ENCODE measurements at places on chromosomes 7 and 10.
A peak's percentile ranks its signal among the peaks of the same experiment; 100 is the strongest.

GRCh38 chr7:95684505-95684904 is 87.8 kb upstream of the DYNC1I1 start:
- DNase-seq, result no peak

GRCh38 chr10:112821663-112822062 is 128.4 kb upstream of the TCF7L2 start:
- no peak for DNase-seq

GRCh38 chr7:71746006-71746405 is 614.1 kb downstream of the GALNT17 start:
- DNase-seq, result no peak

GRCh38 chr10:110765513-110766319 is 106.0 kb upstream of the PDCD4 start:
- peak; percentile 49 for DNase-seq

GRCh38 chr10:93704451-93704850 is 2.1 kb upstream of the FRA10AC1 start:
- DNase-seq, result no peak

GRCh38 chr10:118585234-118585633 is 10.2 kb downstream of the PRLHR start:
- DNase-seq, result no peak

GRCh38 chr10:133445268-133445732 is 8.4 kb upstream of the SCART1 start:
- no peak for DNase-seq

- no peak for DNase-seq
Measured at GRCh38 chr7:118250860-118251494, 26.5 kb downstream of the ANKRD7 start.

GRCh38 chr7:142637240-142637639 is 112.0 kb upstream of the PRSS1 start:
- DNase-seq, result no peak

DNA sequence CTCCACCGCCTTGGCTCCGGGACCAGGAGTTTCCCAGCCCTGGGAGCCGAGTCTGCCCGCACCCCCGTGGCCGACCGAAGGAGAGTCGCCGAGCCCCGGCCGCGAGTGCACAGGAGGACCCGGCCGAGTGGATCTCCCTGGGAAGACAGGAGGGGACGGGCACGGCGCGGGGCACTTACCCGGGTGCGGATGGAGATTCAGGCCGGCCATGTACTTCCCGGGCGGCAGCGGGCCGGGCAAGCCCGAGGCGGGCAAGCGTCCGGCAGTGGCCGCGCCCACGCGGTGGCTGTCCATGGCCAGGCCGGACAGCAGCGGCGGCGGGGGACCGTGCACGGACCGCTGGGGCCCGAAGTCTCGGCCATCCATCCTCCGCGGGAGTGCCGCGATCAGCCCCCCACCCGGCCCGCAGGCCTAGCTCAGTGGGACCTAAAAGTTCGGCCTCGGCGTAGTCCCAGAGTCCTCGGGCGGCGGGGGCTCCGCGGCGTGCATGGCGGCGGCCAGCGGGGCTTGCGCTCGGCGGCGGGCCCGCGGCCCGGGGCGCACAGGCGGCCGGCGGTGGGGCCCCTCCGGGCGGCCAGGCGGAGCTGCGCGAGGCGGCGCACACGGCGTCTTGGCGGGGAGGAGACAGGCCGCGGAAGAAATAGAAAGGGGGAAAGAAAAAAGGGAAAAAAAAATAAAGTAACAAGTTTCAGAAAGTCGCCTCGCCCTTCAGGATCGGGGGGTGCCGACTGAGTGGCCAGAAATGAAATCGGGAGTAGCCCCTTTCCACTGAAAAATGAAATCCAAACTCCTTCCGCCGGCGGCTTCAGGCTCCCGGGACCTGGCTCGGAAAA is 2.5 kb downstream of the TNRC18 start:
- peak; percentile 69 for DNase-seq

DNA sequence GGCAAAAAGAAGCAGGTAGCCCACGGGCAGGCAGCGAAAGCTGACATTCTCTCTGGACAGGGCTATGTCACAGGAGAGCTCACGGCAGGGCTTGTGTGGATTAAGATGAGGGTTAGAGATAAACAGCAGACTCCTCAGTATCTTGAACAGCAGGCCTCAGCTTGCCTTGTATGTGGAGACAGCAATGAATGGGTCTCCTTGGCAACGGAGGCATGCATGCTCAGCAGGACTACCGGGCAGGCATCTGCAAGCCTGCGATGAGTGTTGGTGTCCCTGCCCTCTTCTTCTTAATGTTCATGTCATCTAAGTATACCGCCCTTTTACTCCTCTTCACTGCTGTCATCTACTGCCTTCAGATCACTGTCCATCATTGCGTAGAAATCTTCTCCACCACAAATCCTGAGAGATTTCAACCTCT is 81.9 kb upstream of the C1GALT1 start:
- DNase-seq, result no peak

DNA sequence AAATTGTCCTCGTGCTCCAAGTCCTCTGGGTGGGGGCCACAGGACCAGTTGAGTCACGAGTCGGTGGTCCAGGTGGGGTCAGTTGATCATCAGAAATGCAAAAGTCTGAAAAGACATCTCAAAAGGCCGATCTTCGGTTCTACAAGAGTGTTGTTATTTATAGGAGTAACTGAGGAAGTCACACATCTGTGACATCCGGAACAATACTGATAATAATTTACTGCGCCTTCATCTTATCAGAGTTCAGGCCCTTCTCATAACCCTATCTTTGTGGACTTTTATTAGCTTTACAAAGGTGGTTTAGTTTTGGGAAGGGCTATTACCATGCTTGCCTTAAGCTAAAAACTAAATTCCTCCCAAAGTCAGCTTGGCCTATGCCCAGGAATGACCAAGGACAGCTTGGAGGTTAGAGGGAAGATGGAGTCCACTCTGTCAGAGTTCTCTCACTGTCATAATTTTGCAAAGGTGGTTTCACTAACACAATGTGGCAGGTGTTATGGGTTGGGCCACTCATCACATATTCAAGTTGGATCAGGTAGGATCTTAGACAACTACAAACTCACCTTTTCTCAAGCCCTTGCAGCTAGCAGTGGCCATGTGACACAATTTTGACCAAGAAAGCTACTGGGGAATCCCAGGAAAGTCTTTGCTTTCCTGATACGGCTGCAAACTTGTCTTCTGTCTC is 54.7 kb upstream of the CHST3 start:
- DNase-seq, result no peak

DNA sequence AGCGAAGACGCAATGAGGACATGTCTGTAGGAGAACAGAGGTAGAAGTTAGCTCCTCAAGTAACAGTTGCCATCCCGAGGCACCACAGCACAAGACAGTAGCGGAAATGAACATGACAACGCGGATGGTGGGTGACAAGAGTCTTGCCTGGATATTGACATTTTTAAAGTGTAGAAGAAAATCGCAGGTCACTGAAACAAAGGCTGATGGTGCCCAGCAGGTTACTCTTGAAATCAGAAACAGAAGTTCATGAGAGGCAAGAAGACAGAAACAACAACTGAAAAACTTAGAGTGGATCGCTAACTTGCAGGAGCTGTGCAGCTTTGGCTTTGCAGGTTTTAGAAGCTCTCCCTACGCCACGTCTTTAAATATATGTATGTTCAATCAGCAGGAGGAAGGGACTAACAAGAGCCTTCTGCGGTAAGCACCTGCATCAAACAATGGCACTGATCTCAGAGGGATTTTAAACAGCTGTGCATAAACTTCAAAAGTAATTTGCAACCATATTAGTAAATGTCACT is 1.8 kb downstream of the PRKCQ start:
- no peak for DNase-seq

GRCh38 chr10:116126954-116127695 is 145.9 kb downstream of the GFRA1 start:
- no peak for DNase-seq

DNA sequence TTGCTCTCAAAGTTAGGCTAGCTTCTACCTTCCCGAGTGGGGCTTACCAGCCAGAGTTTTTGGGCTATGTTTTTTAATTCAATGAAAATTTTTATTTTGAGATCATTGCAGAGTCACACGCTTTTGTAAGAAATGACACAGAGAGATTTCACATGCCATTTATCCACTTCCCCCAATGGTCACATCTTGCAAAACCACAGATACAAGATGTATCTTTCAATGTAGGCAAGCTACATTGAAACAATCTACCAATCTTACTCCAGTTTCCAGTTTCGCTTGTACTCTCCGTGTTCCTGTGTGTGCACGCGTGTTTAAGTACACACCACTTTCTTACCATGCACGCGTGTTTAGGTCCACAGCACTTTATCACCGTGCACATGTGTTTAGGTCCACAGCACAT is 89.4 kb upstream of the LEP start:
- DNase-seq, result no peak

GRCh38 chr7:31307972-31308371 is 32.6 kb downstream of the NEUROD6 start:
- no peak for DNase-seq

GRCh38 chr7:107579885-107580715 is at the start of gene BCAP29:
Gene BCAP29, plus strand, starts transcription at chr7:107580246. Its CDS starts 527 bp downstream, at chr7:107580773.
- DNase-seq, result peak; percentile 90

DNA sequence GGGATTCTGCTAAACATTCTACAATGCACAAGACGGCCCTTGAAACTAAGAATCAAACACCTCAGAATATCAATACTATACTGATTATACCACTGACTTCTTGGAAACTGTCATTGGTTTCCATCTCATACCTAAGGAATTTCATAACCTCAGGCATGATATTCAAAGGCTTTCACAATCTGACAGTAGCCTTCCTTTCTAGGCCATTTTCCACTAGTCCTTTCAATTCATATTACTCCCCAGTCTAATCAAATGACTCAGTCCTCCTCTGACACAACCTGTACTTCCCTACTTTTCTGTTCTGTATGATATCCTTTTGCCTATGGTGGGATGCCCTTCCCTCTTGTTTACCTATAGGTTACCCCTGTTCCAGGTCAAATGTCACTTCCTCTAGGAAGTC is 48.3 kb downstream of the CSTF2T start:
- no peak for DNase-seq

GRCh38 chr10:84084342-84084741 is 55.0 kb upstream of the GHITM start:
- no peak for DNase-seq

- DNase-seq, result no peak
Measured at GRCh38 chr7:124088590-124088989, 55.7 kb upstream of the TMEM229A start.

- DNase-seq, result no peak
Measured at GRCh38 chr7:47720141-47720906, 138.4 kb upstream of the TNS3 start.

GRCh38 chr10:7206412-7207100 is 204.3 kb downstream of the SFMBT2 start:
- peak; percentile 70 for DNase-seq

GRCh38 chr7:55527307-55527706 is 45.0 kb downstream of the VOPP1 start:
- no peak for DNase-seq

DNA sequence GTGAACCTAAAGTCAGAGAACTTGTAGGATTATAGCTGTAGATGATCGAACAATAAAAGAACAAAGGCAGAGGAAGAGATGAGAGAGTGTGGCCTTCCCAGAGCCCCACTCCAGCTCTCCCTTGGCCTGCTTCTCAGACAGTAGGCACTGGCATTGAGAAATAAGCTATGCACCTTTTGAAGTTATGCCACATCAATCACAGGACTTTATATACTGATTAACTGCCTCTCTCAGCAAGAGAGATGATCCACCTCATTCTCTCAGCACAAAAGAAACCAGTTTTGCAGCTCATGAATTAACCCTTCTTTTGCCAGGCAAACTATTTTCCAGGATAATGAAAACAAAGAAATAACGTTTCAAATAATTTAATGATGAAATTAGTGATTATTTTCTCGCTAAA is 22.0 kb upstream of the CTTNBP2 start:
- DNase-seq, result no peak

DNA sequence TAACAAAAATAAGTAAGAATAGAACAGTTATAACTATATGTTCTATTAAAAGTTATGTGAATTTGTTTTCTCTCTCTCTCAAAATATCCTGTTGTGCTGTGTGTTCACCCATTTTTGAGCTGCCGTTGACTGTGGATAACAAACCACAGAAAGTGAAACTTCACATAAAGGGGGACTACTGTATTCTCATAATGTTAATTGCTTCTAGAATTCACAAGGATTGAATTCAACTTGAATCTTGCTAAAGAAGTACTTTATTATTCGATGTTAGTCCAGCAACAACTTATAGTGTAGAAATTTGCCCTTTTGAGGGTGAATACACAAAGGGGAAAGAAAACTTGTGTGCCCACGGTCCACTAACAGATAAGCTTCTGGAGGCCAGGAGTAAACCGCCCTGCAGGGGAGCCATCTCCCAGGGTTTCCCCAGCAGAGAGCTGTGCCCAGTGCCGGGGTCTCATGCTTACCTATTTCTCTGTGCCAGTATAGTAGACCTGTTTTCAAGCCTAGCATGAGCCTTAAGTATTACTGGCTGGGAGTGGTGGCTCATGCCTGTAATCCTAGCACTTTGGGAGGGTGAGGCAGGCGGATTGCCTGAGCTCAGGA is 87.1 kb downstream of the KAT6B start:
- no peak for DNase-seq

GRCh38 chr7:51014811-51015210 is 232.1 kb upstream of the GRB10 start:
- DNase-seq, result no peak

DNA sequence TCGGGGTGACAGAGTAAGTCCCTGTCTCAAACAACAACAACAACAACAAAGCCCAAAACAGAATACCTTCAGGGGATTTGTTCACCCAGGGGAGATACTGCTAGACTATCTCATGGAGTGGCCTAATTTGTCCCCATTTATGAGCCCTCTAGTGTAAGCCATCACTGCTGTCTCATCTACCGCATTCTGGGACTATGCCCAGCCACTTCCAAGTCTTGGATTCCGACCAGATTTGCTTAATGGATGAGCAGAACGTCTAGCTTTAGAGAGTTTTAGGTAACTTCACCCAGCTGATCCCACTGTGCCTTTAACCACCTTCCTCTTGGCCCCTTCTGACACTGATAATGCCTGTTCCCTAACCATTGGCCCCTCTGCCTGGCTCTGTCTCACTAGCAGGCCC is 47.1 kb downstream of the PAPSS2 start:
- no peak for DNase-seq

- DNase-seq, result no peak
Measured at GRCh38 chr7:79329464-79329863, 124.0 kb downstream of the MAGI2 start.

GRCh38 chr10:130550952-130551674 is 414.9 kb downstream of the GLRX3 start:
- DNase-seq, result no peak

GRCh38 chr10:66929375-66929774 is 3.5 kb downstream of the LRRTM3 start:
- DNase-seq, result no peak

GRCh38 chr10:132977807-132978206 is 35.4 kb upstream of the CFAP46 start:
- DNase-seq, result no peak
